Effector memory CD8-positive, alpha-beta T cell (primary cell): ENCODE measurements at places on chromosomes 16 and 17.

GRCh38 chr17:32159586-32160438 is 17.5 kb downstream of the RHOT1 start:
- DNase-seq, result no peak

- no peak for DNase-seq
Observed at GRCh38 chr16:11689031-11689840, 21.0 kb downstream of the SNN start.

DNA sequence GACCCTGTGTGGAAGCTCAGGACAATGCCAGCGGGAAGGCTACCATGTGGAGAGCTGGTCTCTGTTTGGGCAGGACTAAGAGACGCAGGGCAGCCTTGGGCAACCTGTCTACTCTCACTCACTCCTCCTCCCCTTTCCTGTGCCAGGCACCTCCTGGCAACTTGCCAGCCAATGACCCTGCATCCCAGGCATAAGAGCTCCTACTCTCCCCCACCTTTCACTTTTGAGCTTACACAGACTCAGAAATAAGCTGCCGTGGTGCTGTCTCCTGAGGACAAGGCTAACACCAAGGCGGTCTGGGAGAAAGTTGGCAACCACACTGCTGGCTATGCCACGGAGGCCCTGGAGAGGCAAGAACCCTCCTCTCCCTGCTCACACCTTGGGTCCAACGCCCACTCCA is 2.6 kb downstream of the HBM start:
- no peak for DNase-seq

DNA sequence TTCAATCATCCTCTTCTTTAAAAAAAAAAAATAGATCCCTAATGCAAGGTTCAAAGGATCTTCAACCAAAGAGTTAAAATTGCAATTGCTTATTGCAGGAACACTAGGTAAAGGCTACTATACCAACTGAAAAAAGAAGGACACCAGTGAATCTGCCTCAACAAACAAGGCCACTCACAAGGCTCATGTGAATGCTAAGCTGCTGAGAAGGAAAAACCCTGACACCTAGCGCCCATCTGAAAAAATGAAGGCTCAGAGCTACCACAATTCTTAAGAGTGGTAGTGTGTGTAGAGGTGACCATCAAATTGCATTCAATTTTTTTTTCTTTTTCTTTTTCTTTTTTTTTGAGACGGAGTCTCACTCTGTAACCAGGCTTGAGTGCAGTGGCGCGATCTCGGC is 201.6 kb upstream of the C17orf78 start:
- no peak for DNase-seq

- no peak for DNase-seq
Observed at GRCh38 chr17:17813055-17813724, 23.6 kb downstream of the SREBF1 start.

DNA sequence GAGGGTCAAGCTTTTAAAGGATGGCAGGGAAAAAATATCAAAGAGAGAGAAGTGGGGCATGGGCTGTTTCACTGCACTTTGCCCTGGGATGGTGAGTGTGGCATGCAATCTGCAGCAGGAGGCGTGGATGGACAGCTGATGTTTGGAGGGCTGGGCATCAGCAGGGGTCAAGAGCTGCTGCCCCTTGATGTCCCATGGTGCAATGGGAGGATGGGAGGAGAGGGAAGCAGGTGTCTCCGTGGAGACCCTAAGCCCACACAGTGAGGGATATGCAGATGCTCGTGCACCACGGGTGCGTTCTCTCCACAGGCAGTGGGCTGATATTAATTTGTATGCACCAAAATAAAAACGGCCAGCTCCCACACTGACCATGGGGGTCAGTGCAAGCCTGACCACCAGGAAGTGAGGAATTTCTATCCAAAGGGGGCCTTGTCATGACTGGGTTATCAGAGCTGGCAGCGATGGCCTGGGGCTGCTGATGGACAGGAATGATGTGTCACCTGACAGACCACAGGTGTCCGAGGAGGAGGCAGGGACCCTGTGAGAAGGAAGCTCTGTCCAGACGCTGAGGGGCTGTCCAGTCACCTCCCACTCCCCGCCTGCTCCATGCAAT is 183.6 kb downstream of the IRF8 start:
- DNase-seq, result no peak

- DNase-seq, result no peak
Observed at GRCh38 chr16:51699686-51700396, 548.8 kb upstream of the SALL1 start.

DNA sequence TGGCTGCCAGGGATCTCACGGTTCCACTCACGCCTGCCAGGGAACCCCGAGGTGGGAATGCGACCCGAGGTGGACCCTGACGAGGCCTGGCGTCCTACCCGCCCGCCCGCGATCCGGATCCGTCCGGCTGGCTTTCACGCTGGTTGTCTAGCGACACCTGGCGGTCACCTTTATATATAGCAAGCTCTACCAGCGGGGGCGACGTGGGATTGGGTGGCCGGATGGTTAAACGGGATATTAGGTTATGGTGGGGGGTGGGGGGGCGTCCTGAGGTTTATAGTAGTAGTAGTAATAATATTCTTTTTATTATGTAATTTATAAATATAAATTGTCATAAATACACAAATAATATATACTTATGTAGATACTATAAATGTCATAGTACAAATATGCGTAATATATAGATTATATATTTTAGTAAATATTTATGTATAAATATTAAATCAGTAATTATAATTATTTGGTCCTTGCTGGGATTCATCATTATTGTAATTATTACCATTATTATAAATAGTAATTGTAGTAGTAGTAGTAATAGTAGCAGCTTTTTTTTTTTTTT is 136.9 kb downstream of the KCNJ12 start:
- peak; percentile 70 for DNase-seq

DNA sequence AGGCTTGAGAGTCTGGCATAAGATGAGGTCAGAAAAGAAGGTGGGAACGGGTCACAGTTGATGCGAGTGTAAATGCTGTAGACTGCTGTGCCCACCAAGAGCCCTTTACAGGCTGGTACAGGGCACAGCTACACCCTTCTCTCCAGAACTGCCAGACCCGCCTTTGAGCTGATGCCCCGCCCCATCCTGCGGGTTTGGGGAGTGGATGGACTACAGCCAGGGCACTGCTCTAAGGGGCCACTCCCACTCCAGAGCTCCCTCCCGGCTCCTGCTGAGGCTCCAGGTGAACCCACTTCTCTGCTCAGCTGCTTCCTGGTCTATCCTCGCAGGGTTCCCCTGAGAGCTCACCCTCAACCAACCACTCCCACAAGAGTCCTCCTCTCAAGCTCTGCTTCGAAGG is 12.3 kb downstream of the MEIOB start:
- no peak for DNase-seq

GRCh38 chr16:7602291-7602950 is 269.8 kb downstream of the RBFOX1 start:
- no peak for DNase-seq

DNA sequence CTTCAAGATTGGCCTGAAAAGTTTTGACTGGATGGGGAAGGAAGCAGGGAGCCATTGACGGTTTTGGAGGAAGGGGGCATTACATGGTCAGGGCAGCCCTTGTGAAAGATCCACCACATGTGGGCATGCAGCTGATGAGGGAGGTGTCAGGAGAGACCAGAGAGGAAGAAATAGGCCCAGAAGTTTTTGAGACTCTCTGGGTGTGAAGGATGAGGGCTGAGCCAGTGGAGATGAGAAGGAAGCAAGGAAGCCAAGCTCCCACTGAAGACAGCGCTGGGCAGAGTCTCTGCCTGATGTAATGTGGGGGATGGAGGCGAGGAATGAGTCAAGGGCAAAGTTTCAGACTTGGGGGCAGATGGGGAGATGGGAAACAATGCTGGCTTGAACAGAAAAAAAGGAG is 530 bp downstream of the CCL17 start:
- DNase-seq, result no peak

GRCh38 chr17:28460901-28461300 is 12.5 kb upstream of the SLC13A2 start:
- no peak for DNase-seq

- no peak for DNase-seq
Observed at GRCh38 chr17:30840771-30841170, 9.0 kb downstream of the ATAD5 start.

DNA sequence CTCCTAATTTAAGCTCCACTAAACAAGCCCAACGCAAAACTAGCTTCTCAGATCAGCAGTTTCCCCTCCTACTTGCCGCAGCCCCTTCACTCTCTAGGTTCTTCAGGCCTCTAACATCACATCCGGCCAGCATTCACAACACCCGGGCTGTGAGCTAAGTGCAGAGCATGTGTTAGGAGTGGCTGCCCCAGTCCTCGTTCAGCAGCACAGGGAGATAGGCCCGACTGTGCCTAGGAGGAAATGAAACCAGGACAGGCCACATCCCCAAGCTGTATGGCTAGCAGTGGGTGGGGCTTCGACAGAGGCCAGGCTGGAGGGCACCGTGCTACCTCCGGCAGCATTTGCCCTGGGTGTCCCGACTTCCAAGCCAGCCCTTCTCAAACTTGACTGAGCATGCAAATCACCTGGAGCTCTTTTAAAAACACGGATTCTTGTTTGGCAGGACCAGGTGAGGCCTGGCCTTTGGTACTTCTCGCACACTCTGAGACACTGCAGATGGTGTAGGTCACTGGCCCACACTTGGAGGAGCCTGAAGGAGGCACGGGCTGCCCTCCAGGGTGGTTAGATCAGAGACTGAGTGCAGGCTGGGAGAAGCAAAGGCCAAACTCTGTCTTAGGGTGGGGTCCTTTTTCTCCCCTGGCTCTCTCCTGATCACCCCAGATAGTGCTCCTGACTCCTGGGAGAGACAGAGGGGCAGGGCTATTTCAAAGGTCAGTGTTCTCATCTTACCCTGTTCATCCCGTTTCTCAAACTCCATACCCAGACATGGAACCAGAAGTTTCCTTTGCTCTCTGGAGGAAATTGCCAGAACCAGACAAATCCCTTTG is 202.0 kb downstream of the C16orf78 start:
- DNase-seq, result no peak

DNA sequence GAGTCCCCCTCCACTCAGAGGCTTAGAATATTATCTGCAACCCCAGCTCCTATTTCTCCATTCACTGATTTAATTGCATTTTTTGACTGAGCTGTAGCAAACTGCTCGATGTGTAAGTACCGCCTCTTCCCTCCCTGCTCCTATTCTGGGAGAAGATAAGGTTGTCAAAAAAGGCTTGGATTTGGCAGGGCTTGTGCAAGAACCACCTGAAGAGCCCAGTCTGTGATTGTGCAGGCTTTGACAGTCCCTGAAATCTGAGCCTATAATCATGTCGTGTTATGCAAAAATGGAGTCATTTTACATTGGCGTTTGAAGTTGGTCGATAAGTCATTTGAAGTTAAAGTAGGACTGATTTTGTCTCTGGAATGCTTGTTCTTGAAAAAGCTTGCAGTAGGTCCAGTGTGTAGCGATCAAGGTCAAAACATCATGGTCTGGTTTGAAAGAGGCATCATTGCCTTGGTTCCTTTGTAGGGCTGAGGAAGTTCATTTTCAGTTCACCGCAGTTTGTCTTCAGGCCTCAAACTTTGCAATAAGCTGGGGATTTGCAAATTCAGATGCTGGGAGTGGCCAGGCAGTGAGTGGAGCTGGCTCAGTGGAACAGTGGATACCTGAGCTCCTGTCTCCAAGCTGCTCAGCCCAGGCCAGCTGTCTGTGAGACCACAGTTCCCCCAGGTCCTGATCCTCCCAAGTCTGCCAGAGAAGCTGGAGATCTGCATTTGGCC is 68.8 kb downstream of the KATNIP start:
- no peak for DNase-seq

GRCh38 chr17:42852351-42852750 is 1.4 kb downstream of the AOC3 start:
- no peak for DNase-seq

GRCh38 chr16:6804461-6804860 is 528.2 kb upstream of the RBFOX1 start:
- no peak for DNase-seq

DNA sequence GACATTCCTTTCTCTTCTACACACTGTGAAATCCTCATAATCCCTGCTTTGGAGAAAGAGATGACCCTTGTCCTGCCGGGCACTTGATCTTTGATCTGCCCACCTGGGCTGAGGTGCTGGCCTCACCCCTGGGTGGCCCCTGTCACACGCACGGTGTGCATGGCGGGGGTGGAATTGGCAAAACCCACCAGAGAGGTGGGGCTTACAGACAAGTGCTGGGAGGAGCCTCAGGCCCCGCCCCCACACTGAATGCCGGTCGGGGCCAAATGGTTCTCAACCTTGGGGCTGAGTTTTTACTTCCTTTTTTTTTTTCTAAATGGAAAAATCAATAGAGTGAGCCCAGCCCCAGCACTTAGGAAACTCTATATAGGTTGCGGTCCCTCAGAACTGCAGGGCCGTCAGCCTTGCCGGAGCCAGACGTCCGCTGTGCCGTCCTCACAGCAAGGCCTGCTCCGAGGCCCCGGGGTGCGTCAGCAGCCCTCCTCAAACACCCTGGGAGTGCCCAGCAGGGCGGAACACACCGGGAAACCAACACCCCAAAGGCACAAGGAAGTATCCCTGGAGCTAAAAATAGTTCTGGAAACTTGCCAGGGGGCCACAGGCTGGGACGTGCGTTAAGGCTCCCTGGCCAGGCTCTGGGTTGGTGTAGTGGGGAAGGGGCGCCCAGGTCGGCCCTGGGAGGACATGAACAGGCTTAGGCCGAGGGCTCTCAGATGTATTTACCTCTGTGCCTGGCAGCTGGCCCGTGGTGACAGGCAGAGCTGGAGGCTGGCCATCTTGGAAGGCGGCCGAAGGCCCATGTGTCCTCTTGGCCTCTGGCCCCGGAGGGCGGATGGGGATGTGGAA is 11.0 kb downstream of the GPRC5C start:
- no peak for DNase-seq

- no peak for DNase-seq
Observed at GRCh38 chr16:85492295-85492864, 120.7 kb upstream of the GSE1 start.

DNA sequence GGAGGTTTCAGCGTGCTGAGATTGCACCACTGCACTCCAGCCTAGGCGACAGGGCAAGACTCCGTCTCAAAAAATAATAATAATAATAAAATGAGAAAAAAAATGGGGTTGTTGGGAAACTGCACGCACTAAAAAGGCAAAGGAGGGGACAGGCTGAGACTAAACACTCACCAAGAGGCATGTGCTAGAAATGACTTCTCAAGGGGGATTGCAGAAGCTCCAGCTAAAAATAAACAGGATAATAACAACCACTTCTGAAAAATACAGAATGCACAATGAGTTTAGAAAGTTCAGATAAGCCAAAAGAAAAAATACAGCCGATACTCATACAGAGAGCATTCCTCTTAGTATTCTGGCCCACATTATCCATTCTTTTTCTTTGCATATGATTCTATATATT is 15.1 kb upstream of the TIMP2 start:
- no peak for DNase-seq
